Tongue (tissue), 3 donors: ENCODE measurements at places on chromosomes 6 and 20. TPM values are rescaled to one million over a fixed set of nuclear protein-coding genes. Genes with fewer than 3 reads are reported as not detected.

GRCh38 chr6:39114704-39115599 lies at the start of gene SAYSD1:
TSS of gene SAYSD1 (minus strand) at chr6:39115186. CDS start at chr6:39115089, 97 bp downstream.
- DNase-seq, result peak; percentile 97

GRCh38 chr6:141513830-141514229 lies 618.9 kb upstream of the GJE1 start:
- DNase-seq, result no peak

DNA sequence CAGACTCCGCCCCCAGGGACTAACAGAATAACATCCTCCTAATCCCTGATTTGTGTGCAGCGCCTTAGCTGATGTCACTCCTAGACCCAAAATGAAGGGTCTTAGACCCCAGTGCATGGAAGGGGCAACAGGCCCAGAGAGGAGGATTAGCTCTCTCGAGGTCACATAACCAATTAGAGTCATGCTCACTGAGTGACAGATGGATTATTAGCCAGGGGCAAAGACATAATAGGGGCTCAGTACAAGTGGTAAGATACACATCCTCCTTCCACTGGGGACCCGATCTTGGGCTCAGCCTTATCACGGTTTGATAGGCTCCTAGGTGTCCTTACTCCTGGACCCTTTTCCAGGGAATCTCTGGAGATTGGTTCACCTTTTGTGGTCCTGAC lies 858 bp downstream of the TP53INP2 start:
- DNase-seq, result no peak

DNA sequence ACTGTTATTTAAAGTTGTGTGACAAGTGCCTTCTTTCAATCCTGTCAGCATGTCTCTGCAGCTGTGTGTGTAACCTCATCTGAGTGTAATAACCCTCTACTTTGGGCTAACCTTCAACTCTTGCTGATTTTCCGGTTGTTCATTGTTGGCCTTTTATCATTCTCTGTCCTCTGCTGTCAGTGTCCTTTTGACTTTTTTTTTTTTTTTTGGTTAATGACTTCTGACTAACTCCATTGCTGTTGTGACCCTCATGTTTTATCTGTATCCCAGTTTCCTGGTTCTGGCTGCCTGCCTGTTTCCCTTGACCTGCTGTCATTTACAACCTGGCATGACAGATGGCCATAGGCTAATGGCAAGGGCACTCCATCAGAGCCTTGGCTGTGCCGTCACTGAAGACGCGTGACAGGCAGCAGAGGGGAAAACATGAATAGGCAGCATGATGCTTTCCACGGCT lies 145.7 kb upstream of the MAN1A1 start:
- no peak for DNase-seq

- DNase-seq, result no peak
These were observed 88.0 kb downstream of the CLIC5 start for GRCh38 chr6:45927421-45928320.

GRCh38 chr6:139398658-139399057 lies 24.2 kb upstream of the CITED2 start:
- DNase-seq, result no peak

DNA sequence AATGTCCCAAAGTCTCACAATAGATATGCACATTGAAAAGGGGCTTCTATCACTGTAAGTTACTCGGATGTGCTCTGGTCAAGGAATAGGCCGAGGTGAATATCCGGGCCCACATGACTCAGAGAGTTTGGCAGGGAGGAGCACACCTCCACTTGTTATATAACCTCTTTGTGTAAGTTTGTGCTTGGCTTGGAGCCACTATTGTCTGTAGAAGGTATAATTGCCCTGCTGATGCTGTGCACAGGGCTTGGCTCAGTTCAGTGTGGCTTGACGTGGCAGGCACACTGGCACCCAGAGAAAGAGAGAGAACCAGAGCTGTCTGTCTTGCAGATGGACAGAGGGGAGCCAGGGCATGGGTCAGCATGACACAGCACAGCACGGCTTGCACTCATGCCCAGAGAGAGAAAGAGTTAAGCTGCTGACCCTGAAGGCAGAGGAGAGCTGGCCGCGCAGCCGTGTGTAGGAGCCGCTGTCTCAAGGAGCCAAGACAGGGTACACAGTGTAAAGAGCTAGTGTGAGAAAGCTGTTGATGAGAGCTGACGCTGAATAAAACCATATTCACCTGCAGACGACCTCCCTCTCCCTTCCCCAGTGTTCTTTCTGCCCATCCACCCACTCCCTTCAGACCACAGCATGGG lies 482.5 kb downstream of the C6orf118 start:
- DNase-seq, result no peak

- DNase-seq, result no peak
These were observed 157.7 kb upstream of the B3GAT2 start for GRCh38 chr6:71114544-71114943.

DNA sequence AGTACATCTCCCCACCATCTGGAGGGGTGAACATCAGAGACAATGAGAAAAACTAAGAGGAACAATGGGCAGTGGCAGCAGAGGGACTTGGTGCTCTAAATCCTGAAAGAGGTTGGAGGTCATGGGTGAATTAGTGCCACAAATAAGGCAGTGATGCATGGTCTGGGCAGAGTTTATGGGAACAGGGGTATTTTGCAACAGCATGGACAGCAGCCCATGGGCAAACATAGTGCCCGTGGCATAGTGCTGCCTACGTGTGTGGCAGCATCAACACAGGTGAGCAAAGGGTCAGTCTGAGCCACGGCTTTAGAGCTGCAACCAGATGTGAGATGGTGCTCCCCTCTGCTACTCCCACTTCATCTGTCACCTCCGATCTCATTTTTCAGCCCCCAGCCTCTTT lies 459.1 kb upstream of the CITED2 start:
- no peak for DNase-seq

DNA sequence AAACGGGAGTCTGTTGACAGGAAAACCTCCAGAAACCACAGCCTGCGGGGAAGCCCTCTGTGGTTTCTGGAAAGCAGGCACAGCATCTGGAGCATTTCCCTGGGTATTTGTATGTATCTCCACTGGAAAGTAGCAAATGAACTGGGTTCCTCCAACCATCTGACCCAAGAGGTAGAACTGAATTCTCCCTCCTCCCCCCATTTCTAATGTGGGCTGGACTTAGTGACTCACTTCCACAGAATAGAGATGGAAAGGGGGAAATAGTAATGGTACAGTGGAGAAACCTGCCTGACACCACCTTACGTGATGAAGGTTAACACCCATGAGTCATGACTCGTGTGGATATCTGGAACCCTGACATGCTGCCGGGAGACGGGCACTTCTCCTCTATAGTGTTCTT lies 51.9 kb upstream of the XRN2 start:
- no peak for DNase-seq

DNA sequence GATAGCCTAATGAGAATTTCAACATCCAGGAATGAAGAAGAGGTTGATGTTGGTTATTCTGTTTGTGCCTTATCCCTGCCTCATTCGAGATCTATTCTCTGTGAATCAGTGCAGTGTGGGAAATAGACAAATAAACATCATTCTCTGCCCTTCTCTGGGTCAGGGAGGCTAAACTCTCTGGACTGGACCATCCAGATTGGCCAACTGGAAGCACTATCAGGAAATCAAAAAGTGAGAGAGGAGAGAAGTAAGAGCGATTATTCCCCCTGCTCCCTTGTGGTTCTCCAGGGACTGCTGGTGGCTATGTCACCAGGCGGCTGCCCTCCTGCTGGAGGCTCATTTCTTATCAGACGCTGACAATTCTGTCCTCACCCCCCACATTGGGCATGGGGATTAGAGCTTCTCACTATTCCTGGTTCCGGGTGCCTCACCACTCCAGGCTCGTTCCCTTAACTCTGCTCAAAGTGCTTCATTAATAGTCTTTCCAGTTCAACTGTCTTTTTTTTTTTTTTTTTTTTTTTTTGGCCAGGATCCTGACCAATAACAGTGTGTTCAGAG lies 201.7 kb upstream of the RREB1 start:
- DNase-seq, result no peak

- peak; percentile 43 for DNase-seq
These were observed 31.9 kb upstream of the FAM83D start for GRCh38 chr20:38894091-38894847.

- DNase-seq, result peak; percentile 89
These were observed 22.3 kb upstream of the RPP40 start for GRCh38 chr6:5025911-5026819.

DNA sequence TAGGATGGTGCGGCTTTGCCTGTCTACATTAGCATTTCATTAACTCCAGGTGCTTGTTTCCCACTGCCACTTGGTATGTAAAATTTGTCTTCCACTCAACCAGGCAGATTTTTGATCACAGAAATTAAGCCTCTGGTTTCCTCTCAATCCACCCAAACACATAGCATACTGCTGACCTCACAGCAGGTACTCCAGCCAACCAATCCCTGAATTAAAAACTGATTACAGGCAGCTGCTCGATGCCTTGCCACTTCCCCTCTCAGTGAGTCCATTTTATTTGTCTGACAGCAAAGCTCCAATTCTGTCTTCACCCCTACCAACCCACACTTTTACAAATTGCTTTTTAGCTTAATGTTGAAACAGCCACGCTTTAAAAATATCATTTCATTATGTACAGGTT lies 95.2 kb downstream of the PLCB1 start:
- no peak for DNase-seq

GRCh38 chr6:150940941-150941340 lies 75.4 kb downstream of the MTHFD1L start:
- DNase-seq, result peak; percentile 57

DNA sequence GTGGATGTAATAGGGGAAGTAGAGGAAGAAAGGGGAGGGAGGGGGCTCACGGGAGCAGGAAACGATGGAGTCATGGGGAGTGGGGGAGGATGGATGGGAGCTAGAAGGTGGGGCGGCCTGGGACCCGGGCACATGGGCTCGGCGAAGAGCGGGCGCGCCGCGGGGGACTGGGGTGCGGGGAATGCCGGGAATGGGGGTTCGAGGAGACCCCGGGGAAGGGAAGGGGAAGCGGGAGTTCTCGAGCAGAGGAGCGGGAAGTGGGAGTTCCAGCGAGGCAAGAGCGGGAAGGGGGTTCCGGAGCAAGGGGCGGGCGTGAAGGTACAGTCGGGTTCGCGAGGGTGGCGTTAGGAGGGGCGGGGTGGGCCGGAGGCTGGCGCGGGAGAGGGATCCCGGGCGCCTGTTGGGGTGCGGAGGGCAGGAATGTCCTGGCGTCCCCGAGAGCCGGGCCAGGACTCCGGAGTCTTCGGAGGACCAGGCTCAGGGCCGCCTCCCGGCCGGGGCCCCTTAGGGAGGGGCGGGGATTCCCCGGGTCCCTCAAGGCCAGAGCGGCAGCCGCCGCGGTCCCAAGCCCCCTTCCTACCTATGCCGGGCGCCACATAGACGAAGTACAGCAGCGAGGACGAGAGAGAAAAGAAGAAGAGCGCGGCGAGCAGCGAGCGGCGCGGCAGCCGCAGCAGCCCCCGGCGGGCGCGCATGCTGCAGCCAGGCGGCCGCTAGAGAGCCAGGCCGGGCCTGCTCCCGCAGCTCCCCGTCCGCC lies 504 bp downstream of the B4GALT5 start:
- peak; percentile 48 for DNase-seq

DNA sequence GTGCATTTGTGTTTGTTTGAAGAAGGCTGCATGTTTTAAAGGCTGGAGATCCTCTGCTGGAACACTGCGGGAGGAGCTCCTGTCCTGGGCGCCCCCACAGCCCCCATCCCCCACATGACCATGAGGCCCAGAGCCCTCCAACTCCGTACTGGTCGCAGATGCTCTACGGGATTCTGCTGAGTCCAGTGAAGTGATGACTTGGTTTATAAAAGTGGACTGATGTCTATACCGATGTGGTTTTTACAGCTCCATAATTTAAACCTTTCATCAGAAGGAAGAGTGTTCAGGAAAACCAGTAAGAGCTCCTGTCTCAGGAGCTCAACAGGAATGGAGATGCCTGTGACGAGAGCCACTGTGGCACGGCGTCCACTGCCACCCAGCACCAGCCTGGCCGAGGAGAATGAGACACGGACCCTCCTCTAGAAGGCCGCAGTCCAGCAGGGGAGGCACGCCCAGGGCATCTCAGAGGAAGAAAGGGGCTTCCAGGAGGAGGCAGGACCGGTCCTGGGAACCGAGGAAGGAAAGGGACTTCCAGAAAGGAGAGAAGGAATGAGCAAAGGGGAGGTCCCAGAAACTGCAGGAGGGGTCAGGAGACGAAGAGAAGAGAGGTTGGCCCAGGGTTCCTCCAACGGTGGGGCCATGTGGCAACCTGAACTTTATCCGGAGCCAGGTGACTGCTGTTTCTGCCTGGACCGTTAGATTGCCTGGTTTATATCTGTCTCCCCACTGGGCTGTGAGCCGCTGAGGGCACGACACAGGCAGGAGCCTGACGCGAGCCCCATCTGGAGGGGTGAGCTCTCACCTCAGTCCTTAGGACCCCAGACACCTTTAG lies 26.9 kb downstream of the BFSP1 start:
- no peak for DNase-seq

DNA sequence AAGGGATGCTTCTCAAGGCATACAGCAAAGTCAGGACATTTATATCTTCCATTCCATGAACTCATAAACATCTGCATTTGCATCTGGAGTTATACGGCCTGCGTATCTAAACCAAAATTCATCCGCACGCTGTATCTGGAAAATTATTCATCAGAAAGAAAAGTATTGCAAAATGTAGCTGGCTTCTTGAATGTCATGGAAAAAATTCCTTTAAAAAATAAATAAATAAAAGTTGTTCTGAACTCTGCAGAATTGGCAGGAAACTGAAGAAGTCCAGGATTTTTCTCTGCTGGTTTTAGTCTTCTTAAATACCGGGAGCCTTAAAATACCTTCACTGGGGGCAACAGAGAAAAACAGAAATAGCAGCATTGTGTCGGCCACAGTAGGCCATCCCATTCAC lies 23.7 kb upstream of the FOXF2 start:
- peak; percentile 36 for DNase-seq

DNA sequence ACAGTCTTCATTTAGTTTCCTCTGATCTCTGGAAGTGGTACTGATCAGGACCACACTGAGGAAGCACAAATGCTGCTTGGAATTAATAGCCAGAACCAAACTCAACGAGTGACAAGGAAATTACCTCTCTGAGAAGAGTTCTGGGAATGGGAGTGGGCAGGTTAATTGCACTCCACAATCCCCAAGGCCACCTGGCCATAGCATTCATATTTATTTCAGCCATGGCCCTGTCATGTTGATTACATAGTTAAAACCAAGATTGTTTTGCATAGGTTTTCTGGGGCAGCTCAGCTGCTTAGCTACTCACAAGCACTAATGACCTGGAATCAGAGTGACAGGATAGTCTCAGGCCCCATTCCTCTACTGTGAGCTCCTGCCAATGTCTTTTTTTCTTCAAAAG lies 230.2 kb upstream of the RIMS1 start:
- no peak for DNase-seq

The BTN1A1 gene
- not detected for total RNA-seq

The RFX6 gene
- total RNA-seq, result not detected

The UNC93A gene
- total RNA-seq, result 0.10 TPM

The GTSF1L gene
- not detected for total RNA-seq

The SLC17A2 gene
- not detected for total RNA-seq

The HCRTR2 gene
- total RNA-seq, result not detected

The TUBE1 gene
- total RNA-seq, result 50.9 TPM

The STK38 gene
- total RNA-seq, result 30.5 TPM

The TREML1 gene
- not detected for total RNA-seq

The LPA gene
- total RNA-seq, result 0.10 TPM

The FOXF2 gene
- total RNA-seq, result 15.4 TPM

The STMND1 gene
- total RNA-seq, result not detected
